Thoracic aorta (tissue), 2 donors: ENCODE measurements at places on chromosomes 12 and 14.

DNA sequence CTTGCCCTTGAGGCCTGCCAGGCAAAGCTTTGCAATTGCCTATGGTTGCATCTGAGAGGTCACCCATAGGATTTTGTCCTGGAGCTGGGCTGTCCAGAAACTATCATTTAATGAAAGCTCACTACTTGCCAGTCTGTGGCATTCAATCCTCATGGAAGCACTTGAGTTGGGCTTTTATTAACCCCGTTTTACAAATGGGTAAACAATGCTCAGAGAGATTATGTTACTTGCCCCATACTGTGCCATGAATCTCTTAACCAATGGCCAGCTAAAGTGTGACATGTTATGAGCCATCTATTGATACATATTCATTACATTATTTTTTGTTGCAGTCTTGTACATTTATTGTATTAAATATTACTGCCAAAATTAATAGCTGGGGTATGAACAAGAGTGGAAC lies 35.9 kb downstream of the PDZRN4 start:
- no peak for DNase-seq

DNA sequence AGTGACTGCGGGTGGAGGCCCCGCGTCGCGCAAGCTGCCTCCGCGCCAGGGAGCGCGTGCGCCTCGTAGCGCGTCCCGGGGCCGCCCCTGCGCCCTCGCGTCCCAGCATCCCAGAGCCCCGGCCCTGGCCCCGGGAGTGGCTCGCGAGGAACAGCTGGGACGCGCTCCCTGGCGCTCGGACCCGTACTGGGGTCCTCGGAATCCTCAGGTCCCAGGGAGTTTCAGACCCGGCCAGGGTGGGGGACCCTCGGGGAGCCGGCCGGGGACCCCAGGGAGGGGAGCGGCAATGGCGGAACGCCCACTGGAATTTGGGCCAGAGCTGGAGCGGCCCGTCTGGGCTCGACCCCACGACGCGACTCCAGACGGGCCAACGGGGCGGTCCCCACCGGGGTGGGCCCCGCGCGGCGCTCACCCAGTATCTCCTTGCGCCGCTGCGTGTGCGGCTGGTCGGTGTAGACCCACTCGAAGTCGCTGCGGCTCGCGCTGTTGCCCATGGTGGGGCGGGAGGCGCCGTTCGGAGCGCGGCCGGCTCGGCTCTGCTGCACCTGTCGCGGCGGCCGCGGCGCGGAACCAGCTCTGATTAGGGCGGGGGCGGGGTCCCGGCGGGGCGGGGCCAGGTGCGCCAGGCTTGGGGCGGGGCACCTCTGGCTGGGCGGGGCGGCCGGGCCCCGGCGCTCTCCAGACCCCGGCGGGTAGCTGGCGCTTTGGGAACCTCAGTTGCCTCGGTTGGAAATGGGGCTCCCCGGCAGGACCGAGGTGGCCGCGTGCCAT lies at the start of gene DEGS2:
Gene DEGS2, minus strand, starts transcription at position 552 of the 771 bp plus-strand sequence. Its CDS starts 58 bp downstream, at position 494.
- no peak for DNase-seq

DNA sequence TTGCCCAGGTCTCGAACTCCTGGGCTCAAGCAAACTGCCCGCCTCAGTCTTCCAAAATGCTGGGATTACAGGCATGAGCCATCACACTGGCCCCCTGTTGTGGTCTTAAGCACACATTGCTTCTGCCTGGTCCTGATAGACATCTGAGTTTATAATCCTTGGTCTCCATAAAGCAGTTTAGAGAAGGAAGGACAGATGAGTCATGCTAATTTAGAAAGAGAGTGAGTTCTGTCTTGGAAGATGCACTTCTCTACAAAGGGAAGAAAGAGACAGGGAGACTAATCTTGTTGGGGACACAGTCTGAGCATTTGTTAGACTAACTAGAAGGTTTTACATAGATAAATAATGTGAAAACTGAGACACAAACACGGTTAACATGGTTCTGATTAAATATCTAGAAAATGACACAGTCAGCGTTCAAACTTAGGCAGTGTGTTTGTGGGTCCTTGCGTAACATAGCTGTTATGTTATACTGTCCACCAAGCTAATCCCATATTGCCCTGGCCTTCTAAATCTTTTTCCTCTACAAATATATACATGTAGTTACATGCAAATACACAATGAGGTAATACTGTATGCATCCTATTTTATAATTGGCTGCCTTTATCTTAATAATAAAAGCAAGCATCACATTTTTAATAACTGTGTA lies 31.0 kb downstream of the SAMD4A start:
- DNase-seq = no peak

DNA sequence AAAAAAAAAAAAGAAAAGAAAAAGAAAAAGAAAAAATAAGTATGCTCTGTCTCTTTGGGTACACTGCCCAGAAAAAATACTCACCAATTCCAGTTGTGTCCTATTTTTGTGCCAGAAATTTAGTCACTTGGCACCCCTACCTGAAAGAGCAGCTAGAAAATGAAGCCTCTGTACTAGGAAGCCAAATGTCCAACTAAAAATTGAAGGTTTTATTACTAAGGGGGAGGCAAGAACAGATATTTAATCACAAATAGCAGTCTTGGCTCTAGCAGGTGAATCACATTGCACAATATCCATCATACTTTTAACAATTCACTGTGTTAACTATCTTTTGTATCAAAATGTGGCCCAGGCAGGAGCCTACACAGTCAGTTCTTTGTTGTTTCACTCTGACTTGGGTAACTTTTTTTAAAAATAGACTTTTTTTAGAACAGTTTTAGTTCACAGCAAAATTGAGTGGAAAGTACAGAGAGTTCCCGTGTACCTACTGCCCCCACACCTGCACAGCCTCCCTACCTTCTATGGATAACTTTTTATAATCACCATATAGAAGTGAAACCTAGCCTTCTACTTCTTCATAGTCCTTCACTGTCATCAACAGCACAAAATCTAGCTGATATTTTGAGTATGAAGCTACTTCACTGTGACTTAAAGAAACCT lies 87.1 kb upstream of the ATF7IP start:
- DNase-seq = no peak

DNA sequence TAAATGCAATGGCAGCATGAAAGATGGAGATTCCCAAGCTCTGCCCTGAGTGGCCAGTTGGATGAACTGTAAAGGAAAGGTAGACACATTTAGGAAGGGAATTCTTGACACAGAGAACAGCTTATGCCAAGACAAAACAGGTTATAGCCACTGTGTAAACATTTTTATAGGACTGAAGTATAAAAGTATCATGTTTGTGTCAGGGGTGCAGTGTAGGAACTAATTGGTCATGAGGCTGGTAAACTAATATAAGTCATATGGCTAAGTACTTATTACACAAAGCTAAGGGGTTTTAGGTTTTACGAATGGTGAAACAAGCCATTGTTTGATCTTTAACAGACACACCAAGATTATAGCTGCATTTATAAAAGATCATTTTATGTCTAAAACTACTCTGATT lies 207.7 kb upstream of the SLC16A7 start:
- no peak for DNase-seq

DNA sequence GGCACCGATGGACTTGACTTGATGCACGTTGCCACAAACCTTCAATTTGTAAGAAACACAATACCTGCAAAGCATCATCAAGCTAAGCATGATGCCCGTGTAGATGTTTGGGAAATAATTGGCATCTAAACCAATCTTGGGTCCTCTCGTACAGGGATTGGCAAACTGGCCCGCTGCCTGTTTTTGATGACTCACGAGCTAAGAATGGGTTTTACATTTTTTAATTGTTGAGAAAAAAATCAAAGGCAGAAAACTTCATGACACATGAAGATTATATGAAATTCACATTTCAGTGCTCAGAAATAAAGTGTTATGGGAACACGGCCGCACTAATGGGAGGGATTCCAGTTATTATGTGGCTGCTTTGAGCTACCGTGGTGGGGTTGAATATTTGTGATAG lies 10.9 kb downstream of the MTA1 start:
- no peak for DNase-seq

DNA sequence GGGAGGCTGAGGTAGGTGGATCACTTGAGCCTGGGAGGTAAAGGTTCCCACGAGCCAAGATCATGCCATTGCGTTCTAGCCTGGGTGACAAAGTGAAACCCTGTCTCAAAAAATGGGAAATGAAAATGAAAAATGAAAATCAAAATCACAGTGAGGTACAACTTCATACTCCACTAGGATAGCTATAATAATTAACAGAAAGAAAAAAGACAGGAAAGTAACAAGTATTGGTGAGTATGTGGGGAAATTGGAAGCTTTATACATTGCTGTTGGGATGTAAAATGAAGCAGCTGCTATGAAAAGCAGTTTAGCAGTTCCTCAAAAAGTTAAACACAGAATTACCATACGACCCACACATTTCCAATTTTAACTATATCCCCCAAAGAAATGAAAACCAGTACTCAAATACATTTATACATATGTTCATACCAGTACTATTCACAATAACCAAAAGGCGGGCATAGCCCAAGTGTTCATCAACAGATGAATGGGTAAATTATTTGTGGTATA lies 22.2 kb downstream of the SGPP1 start:
- DNase-seq = no peak
